ENCODE measurements at places on chromosomes 5 and 9. TPM values are rescaled to one million over a fixed set of nuclear protein-coding genes. Genes with fewer than 3 reads are reported as not detected.

Gene SH3TC2
- 1.4 TPM for total RNA-seq

GRCh38 chr9:115234094-115234493, 116.1 kb upstream of the TNC start:
- H3K4me1 ChIP-seq = no peaks in the 10 kb centered on the region
- H3K4me3 ChIP-seq = no peak overlapping the region
- no peak for DNase-seq

Gene FAM174A
- 8.3 TPM for total RNA-seq

Gene SHC3
- total RNA-seq = 1.3 TPM

- H3K36me3 ChIP-seq = no peaks in the 10 kb centered on the region
- DNase-seq = no peak
- H3K4me1 ChIP-seq = no peaks in the 10 kb centered on the region
- H3K27me3 ChIP-seq = peaks cover 4% of the 10 kb centered on the region
Observed at GRCh38 chr5:5078009-5078897, 61.9 kb upstream of the ADAMTS16 start.

Gene LIFR
- total RNA-seq = 33.4 TPM

Gene SLC27A6
- total RNA-seq = 2.1 TPM

- peaks cover 1% of the 10 kb centered on the region for H3K4me1 ChIP-seq
- H3K36me3 ChIP-seq = no peaks in the 10 kb centered on the region
- peaks cover 6% of the 10 kb centered on the region for H3K27me3 ChIP-seq
- no peak for DNase-seq
Observed at GRCh38 chr5:101605700-101606099, 690.4 kb downstream of the SLCO4C1 start.

GRCh38 chr9:135882011-135882410, 25.3 kb downstream of the CAMSAP1 start:
- no peaks in the 10 kb centered on the region for H3K27me3 ChIP-seq

DNA sequence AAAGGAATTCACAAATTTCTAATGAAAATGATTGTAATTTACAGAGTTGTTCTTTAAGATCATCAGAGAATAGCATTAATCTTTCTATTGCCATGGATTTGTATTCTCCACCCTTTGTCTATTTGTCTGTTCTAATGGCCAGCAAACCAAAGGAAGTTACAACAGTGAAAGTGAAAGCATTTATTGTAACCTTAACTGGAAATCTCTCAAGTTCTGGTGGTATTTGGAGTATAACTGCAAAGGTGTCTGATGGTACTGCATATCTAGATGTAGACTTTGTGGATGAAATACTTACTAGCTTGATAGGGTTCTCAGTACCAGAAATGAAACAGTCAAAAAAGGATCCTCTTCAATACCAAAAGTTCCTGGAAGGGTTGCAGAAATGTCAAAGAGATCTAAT, 21.7 kb downstream of the RMI1 start:
- H3K36me3 ChIP-seq = peaks cover 9% of the 10 kb centered on the region
- no peak overlapping the region for H3K27ac ChIP-seq
- H3K4me1 ChIP-seq = peaks cover 6% of the 10 kb centered on the region
- DNase-seq = no peak

- no peak overlapping the region for H3K4me3 ChIP-seq
- no peak for DNase-seq
- H3K4me1 ChIP-seq = peaks cover 2% of the 10 kb centered on the region
- peaks cover 13% of the 10 kb centered on the region for H3K36me3 ChIP-seq
Observed at GRCh38 chr5:64836786-64837185, 68.1 kb downstream of the CWC27 start.

- no peak overlapping the region for H3K27ac ChIP-seq
- no peaks in the 10 kb centered on the region for H3K36me3 ChIP-seq
- no peak overlapping the region for H3K4me3 ChIP-seq
- H3K27me3 ChIP-seq = peaks cover 4% of the 10 kb centered on the region
- H3K4me1 ChIP-seq = peaks cover 10% of the 10 kb centered on the region
- no peak for DNase-seq
Observed at GRCh38 chr9:84945878-84946538, 276.5 kb downstream of the NTRK2 start.

DNA sequence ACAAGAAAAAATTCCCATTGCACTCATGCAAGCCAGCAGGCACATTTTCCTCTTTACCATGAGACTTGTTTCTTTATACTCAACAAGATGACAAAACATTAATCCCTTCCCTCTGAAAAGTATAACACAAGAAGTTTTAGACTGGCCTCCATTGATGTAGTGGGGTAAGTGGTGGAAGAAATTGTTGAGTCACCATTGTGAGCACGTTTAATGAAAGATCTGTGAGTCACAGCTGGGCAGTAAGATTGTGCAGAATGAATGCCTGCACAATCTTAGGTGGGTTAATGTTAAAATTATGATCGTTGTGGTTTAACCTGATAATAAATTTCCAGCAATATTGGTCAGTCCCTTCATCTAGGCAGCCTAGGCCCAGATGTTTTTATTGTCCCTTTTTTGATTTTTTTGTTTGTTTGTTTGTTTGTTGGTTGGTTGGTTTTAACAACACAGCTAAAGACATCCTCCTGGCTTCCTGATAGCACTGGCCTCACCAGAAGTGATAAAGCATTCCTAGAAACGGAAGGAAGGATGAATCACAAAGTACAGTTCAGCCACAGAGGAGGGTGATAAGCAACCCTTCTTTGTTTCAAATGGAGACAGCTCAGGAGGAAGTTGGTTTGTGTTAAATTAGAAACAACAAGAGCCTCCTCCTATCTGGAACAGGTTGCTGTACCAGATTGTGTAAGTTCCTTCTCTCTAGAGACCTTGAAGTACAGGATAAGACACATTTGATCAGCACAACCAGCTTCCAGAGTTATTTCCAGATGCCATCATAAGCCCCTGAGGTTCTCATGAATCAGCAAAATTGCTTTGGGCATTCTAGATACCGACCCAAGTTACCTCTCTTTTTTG, 40.3 kb downstream of the SLC24A2 start:
- no peak overlapping the region for H3K4me3 ChIP-seq
- H3K27me3 ChIP-seq = peaks cover 2% of the 10 kb centered on the region
- no peaks in the 10 kb centered on the region for H3K4me1 ChIP-seq
- no peak overlapping the region for H3K27ac ChIP-seq

DNA sequence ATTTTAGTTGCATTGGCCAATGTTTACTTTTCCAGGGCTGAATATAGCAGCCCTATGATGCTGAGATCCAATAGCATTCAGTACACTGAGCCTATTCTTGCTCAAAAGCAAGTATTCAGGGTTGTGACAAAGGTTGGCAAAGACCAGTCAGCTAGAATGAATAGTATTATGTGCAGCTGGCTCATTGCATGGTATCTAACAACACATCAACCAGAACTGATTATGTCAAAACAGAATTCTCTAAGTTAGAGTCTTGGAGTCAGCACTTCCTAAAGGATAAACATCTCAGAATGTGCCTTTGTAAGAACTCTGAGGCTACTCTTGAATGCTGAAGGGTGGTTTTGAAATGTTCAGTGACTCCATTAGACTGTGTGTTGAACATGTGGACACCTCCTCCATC, 774.5 kb upstream of the RGMB start:
- no peak overlapping the region for H3K27ac ChIP-seq
- no peak overlapping the region for H3K4me3 ChIP-seq
- DNase-seq = no peak
- H3K27me3 ChIP-seq = no peaks in the 10 kb centered on the region

GRCh38 chr5:59833448-59833847, 60.1 kb downstream of the PDE4D start:
- H3K4me3 ChIP-seq = no peak overlapping the region
- no peak for DNase-seq
- peaks cover 6% of the 10 kb centered on the region for H3K4me1 ChIP-seq
- no peaks in the 10 kb centered on the region for H3K27me3 ChIP-seq
- no peak overlapping the region for H3K27ac ChIP-seq

Gene PCDHGA5
- total RNA-seq = 0.71 TPM

DNA sequence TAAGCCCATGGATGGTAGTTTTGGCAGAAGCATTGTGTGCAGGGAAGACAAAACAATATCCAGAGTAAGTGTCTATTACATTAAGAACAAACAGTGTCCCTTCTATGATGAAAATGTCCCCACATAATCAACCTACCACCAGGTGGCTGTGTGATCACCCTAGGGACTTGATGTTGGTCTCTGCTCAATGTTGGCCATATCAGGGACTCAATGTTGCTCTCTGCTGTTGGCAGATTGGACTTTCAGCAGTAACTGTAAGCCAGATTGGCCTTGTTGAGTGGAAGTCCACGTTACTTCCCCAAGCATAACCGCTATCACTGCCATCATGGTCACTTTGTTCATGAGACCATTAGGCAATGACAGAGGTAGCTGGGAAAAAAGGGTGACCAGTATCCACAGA, 52.8 kb upstream of the PRSS3 start:
- no peak for DNase-seq
- H3K27ac ChIP-seq = no peak overlapping the region
- H3K4me3 ChIP-seq = no peak overlapping the region
- no peaks in the 10 kb centered on the region for H3K27me3 ChIP-seq

DNA sequence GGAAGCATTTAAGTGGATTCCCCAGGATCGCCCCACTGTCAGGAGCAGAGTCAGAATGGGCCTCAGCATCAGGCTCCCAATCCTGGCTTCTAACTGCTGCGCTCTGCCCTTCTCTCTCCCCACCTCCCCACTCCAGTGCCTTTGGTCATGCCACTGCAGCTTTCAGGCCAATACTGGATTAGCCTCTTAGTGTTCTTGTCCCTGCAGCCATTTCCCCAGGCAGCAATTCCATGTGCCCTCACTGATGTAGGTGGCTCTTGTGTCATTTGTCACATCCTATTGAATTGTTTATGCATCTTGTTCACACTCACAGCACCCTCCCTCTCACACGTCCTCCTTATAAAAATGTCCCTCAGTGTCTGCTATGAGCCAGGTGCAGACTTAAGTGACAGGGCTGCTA, 544.2 kb upstream of the DAP start:
- H3K36me3 ChIP-seq = peaks cover 3% of the 10 kb centered on the region
- H3K27ac ChIP-seq = no peak overlapping the region
- no peak overlapping the region for H3K4me3 ChIP-seq

Gene C1QTNF2
- 0.11 TPM for total RNA-seq

- DNase-seq = no peak
- H3K4me1 ChIP-seq = peaks cover 3% of the 10 kb centered on the region
- no peaks in the 10 kb centered on the region for H3K36me3 ChIP-seq
Observed at GRCh38 chr5:163894645-163895044, 389.2 kb downstream of the MAT2B start.

Gene MELK
- 24.0 TPM for total RNA-seq

Gene BTNL9
- total RNA-seq = not detected

- no peak overlapping the region for H3K4me3 ChIP-seq
- H3K27ac ChIP-seq = no peak overlapping the region
- H3K36me3 ChIP-seq = no peaks in the 10 kb centered on the region
- H3K27me3 ChIP-seq = no peaks in the 10 kb centered on the region
- no peak for DNase-seq
- no peaks in the 10 kb centered on the region for H3K4me1 ChIP-seq
Observed at GRCh38 chr5:27571681-27572080, 533.3 kb upstream of the CDH9 start.

Gene IGIP
- 2.1 TPM for total RNA-seq

- H3K4me1 ChIP-seq = peaks cover under 1% of the 10 kb centered on the region
- no peak for DNase-seq
- H3K4me3 ChIP-seq = no peak overlapping the region
- no peak overlapping the region for H3K27ac ChIP-seq
- no peaks in the 10 kb centered on the region for H3K36me3 ChIP-seq
Observed at GRCh38 chr5:96816991-96817390, 9.2 kb upstream of the ERAP1 start.

Gene GSN
- total RNA-seq = 35.0 TPM

- no peak for DNase-seq
- H3K4me3 ChIP-seq = no peak overlapping the region
- H3K27ac ChIP-seq = no peak overlapping the region
- H3K27me3 ChIP-seq = peaks cover 3% of the 10 kb centered on the region
Observed at GRCh38 chr5:55583578-55583977, 48.8 kb upstream of the PLPP1 start.

DNA sequence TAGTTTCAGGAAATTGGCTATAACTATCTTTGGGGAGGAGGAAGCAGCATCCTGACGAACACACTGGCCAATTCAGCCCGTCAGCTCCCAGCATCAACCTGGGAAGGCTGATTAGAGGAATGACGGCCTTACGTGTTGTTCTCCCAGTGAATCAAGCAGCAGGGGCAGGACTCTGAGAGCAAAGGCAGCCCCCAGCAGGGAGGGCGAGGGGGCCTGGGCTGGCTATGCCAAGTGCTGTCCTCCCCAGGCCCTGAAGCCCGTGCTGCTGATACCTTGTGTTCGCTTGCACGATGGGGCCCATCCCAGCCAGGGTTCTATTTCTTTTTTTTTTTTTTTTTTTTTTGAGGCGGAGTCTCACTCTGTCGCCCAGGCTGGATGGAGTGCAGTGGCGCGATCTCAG, 254.1 kb downstream of the FSTL4 start:
- no peak for DNase-seq
- H3K27ac ChIP-seq = no peak overlapping the region
- H3K4me3 ChIP-seq = no peak overlapping the region

DNA sequence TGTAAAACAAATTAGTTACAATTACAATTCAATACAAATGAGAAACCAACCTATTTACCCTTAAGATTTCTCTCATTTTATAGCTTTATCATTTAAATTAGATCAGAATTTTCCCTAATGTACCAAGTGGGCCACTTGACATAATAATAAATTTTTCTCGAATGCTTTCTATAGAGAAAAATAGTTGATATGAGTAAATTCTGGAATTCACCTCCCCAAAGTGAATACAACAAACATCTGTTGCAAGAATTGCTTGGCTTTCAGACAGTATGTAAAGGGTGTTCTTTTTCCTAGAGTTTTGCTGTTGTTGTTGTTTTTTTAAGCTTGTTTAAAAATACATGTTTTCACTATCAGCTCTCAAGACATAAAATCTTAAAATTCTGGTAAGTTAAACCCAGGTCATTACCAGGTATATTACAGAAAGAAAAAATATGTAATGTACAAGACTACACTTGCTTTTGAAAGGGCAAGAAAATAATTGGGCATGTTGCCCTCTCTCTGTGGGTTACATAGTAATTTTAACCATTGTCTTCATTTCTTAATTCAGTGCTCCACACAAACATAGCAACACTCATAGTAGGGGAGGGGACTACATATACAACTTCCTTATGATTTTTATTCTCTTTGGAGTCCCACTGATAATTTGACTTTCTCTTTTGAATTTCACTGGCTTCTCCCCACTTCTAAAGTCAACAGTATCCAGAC, 200.6 kb downstream of the ARL15 start:
- peaks cover 8% of the 10 kb centered on the region for H3K36me3 ChIP-seq
- no peaks in the 10 kb centered on the region for H3K4me1 ChIP-seq
- H3K4me3 ChIP-seq = no peak overlapping the region
- DNase-seq = no peak
